ENCODE measurements at places on chromosomes 6 and 20.

DNA sequence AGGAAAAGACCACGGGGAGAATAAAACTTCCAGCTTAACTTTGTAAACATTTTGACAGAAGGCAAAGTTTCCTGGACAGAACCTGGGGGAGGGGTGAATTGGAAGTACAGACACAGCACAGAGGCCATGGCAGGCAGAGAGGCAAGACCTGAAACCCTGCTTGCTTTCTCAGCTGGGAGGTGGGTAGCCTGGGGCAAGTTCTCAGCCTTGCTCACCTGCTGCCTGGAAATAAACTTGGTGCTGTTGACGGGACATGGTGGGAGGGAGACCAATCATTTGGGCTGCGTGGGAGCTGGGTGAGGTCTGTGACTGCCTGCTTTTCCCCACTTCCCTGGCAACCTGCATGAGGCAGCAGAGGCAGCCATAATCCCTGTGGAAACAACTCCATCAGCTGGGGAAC, 221.3 kb downstream of the MOXD1 start:
- DNase-seq, result no peak

- no peak for DNase-seq
These were observed 333.5 kb downstream of the RNGTT start for GRCh38 chr6:88629838-88630494.

DNA sequence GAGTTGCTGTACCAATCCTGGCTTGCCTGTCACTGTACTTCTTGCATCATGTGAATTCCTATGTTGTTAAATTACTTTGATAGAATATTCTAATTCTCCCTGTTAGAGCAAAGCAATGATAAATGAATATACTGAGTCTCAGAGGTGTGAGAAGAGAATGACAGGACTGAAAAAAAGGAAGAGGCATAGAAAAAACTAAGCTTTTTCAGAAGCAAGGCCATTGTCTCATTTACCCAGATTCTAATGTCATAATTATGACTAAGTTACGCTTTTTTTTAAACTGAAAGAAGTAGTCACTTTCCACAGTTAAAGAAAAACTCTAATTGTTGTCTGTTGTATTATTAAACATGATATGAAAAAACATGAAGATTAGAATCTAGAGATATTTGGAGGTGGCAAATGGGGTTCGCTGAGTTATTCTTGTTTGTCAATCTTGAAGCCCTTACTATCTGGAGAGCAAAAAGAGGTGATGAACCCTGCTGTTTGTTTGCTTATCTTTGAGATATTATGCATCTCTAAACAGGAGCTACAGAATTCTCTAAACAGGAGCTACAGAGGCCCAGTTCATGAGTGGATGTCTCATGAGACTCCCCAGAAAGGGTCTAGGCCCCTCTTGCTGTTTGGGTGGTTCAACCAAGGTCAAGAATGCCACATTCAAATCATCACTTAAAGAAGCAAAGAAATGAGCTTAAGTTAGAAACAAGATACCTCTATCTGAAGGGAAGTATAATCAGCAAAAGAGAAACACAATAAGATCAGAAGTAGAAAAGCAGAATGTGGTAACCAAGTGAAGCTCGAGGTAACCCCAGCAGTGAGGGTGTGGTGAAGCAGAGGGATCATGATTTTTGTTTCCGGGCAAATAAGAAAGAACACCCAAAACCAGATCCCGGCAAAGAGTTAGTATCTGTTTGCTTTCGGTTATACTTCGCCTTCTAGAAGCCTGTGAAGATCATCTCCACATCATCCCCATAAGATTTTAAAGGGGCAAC, 33.3 kb upstream of the THEMIS start:
- DNase-seq, result no peak

- no peak for DNase-seq
These were observed 115.9 kb downstream of the LY86 start for GRCh38 chr6:6704103-6705060.

- DNase-seq, result no peak
These were observed 133.7 kb upstream of the TBX18 start for GRCh38 chr6:84897988-84898594.

DNA sequence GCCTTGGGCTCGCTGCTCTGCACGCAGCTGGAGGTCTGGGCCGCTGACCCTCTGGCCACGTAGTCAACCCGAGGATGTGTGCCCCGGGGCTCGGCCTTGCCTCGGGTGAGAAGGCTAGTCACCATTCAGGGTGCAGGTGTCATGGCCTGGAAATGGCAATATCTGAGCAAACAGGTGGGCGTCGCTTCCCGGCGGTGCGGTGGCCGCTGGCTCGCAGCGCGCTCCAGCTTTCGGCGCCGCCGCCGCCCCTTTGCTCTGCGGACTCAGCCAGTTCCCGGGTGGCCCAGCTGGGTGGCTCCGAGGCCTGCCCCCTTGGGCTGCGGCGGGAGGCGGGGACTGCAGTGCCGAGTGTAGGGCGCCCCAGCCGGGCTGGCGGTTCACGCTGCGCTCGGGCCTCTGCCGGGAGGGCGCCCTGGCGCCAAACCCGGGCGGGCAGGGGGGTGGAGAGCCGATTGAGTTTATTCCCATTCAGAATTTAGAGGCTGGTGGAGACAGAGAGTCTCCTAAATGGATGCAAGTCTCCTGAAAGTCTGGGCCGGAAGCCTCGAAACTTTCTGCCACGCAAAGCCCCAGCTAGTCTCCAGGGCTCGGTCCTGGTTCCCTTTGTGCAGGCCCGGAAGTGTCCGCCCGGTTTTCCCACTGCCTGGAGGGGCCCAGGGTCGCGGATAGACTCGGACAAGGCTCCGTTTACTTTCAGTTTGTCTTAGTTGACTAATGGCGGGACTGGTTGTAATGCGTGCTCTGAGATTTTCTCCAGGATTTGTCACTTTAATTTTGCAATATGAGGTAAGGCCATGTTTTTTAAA, 11.3 kb upstream of the TFAP2A start:
- peak; percentile 29 for DNase-seq

- DNase-seq, result no peak
These were observed 720 bp downstream of the DUSP15 start for GRCh38 chr20:31869673-31869941.

GRCh38 chr6:20279608-20280287, 67.5 kb upstream of the MBOAT1 start:
- no peak for DNase-seq

GRCh38 chr6:148273962-148274752, 68.5 kb upstream of the SASH1 start:
- DNase-seq, result no peak

GRCh38 chr6:165090242-165090641, 219.2 kb downstream of the C6orf118 start:
- DNase-seq, result no peak

DNA sequence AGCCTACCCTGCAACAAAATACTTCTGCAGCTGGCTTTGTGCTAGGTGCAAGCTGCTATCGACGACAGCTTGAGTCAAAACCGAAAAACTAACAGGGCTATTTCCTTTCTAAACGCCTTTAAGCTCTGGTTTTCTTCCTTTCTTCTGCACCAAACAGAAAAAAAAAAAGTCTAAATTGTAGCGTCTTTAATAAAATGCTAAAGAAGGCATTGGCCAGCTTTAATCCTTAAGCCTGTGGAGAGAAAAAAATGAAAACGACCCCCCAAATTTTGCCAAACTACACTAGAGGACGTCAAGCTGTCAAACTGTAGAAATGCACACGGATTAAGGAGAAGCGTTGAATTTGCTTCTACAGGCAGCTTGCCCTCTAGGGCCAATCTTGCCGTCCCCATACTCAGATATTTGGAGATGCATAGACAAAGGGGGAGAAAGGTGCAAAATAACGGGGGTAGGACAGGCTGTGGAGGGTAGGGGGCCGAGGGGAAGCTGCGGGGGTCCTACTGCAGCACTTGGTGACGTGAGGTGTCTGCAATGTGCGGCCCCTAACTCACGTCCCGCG, 1.4 kb upstream of the NRN1 start:
- no peak for DNase-seq

DNA sequence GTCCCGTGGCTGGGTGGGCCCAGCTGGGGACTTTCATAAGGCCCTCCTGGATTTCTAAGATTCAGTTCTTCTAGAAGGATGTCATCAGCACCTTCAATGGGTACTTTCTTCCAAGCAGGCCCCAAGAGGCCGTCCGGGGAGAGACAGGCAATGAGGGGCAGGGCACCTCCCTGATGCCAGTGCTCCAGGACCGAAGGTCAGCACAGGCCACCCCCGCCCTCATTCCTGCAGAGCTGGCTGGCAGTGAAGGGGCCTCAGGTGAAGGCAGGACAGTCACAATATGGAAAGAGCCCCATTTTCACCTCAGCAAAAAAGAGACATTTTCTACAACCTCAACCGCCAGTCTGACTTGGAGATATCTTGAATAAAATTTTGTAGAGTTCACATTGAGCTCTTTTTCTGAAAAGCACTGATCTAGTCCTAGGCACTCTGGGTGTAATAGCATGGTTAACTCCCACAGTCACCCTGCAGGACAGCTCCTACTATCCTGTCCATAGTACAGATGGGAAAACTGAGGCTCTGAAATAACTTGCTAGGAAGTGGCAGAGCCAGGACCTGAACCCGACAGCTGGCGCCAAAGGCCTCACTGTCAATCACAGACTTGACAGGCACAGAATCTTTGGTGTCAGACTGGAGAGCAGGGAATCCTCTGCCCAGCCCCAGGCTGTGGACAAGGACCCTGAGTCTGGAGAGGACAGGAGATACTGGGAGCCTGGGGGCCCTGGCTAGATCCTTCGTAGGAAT, 50.3 kb downstream of the RRBP1 start:
- DNase-seq, result no peak

- no peak for DNase-seq
These were observed 13.8 kb downstream of the MMP24 start for GRCh38 chr20:35240083-35240810.
